Inflammatory macrophage treated with lipopolysaccharide for 4 hours (primary cell): ENCODE measurements at places on chromosomes 1 and 21.

DNA sequence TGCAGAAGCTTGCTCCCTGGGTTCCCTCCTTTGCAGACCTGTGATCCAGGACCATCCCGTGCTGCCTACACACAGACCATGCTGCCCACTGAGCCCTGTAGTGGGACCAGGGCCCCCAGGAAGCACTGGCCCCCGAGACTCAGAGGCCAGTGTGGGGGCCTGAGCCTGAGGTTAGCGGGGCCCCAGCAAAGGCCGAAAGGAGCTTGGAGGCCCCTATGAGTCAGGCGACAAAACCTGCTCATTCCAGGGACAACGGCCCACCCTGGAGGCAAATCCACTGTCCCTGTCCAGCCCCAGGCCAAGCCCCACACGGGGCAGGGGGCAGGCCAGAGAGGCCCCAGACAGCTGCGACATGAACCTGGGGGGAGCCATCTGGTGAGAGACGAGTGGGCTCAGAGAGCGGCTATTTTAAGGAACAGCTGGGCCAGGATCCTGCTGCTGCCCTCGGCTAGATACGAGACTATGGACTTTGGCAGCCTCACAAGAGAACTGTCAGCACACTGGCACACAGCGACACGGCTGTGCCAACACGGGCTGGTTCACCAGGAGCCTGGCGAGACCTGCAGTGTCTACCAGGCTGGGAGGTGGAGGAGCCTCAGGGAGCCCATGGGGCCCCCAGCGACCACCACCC lies 74.7 kb downstream of the ARHGEF16 start:
- no peak for DNase-seq

GRCh38 chr21:45837936-45838335 lies 143.6 kb upstream of the COL6A1 start:
- no peak for DNase-seq

DNA sequence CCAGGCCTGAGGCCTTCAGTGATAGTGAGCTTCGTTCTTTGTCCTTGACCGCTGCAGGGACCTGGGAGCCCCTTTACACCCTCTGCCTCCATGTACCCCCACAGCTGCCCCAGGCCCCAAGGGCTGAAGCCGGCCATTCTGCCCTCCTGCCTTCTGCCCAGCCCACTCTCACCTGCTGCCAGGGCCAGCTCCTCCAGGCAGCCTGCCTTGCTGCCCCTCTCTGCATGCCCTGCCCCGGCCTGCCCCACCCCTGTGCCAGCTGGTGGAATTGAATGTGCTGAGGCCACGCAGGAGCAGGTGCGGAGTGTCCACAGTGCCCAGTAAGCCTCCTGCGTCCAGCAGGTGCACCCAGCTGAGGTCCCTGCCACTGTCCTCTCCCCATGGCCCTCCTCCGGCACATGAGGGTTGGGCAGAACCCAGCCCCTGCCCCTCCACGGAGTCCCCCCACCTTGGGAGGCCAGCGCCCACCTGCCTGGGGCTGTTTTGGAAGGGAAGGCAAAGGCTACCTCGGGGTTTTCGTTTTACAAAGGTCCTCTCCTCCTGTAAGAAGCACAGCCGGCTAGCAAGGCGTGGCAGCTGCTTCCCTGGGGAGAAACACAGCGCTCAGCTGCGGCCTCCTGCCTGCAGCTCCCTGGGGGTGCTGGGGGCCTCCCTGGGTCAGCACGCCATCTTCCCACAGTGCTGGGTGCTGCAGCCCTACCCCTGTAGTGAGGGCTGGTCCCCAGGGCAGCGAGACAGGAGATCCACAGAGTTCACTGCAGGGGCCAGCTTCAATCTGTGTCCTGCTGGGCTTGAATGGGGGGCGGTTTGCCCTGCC lies 21.0 kb downstream of the MMEL1 start:
- no peak for DNase-seq

DNA sequence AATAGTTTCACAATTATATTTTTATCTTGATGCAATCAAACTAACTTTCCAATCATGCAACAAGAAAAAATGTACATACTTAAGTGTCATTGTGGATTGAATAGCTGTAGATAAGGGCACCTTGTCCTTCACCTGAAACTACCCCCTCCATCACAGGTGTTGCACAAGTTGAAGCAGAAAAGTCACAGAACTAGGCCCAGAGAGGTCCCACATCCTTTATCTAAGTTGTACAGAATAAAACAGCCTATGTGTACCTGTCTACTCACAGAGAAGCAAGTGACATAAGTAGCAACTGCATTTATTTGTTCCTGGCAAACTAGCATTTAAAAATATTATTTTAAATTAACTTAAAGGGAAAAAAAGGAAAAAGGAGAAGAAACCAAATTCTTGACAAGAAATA lies 256.8 kb downstream of the FAF1 start:
- no peak for DNase-seq

GRCh38 chr21:22277341-22277740 lies 1279.1 kb downstream of the NCAM2 start:
- no peak for DNase-seq

- DNase-seq, result peak; percentile 16
Observed at GRCh38 chr1:33036051-33036525, 595 bp downstream of the AK2 start.

DNA sequence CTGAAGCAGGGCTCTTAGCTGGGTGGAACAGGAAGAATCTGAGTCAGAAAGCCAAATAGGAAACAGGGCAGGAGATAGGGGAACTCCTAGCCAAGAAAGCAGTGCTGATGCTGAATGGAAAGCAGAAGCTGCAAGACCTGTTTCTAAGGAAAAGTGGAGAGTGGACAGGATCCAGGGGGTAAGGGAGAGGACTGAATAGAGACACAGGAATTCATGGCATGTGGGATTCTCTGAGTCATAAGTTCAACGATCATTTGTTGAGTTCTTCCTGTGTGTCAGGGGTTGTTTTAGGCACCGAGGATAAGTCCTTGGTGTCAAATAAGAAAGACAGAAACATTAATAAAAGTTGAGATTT lies 153.8 kb upstream of the FGGY start:
- DNase-seq, result peak; percentile 85

DNA sequence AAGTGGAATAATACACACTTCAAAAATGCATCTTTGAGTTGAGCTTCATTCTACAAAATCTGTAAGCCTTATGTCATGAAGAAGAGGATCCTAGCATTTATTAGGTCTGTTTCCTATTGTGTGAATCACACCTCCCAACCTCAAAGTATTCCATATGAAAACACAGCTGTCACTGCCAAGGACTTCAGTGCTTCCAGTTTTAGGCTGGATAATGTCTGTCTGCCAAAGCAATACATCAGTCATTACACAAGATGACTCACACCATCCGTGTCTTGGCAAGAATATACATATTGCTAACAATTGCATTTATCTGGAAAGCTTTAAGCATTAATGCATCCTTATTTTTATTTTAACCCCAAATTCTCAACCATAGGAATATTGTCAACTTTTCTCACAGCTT lies 125.7 kb upstream of the TMPRSS15 start:
- DNase-seq, result no peak

DNA sequence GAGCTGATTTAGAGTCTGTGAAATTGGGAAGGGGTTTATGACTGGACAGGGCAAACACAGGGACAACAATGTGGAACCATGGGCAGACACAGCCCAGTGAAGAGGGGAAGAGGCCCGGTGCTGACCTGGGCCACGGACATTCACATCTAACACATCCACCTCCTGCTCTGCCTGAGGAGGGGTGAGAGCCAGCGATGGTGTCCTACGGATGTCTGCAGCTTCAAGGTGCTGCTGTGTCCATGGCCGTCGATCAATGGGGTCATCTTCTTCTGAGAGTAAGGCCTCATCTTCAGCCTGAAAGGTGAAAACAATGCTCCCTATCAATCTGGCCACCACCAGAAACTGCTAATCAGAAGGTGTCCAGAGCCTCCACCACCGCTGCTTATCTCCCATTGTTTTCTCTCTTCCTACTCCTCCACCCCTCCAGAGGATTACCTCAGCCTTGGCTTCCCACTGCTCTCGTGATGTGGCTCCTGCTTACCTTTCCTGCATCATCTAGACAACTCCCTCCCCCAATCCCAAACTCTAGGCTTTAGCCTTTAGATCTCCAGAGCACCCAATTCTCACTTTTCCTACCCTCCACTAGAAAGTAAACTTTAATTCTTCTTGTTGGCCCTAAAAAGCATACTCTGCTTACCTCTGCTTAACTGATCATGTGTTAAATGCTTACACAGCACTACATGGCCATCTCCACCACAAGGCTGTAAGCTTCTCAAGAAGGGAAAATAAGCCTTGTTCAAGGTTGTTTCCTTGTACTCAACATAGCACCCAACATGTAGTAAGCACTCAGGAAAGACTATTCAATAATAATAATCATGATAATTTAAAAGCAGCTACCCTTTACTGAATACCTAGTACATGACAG lies 24.0 kb upstream of the ADAM30 start:
- DNase-seq, result no peak

- no peak for DNase-seq
Observed at GRCh38 chr1:202056644-202057334, 46.4 kb downstream of the ELF3 start.

DNA sequence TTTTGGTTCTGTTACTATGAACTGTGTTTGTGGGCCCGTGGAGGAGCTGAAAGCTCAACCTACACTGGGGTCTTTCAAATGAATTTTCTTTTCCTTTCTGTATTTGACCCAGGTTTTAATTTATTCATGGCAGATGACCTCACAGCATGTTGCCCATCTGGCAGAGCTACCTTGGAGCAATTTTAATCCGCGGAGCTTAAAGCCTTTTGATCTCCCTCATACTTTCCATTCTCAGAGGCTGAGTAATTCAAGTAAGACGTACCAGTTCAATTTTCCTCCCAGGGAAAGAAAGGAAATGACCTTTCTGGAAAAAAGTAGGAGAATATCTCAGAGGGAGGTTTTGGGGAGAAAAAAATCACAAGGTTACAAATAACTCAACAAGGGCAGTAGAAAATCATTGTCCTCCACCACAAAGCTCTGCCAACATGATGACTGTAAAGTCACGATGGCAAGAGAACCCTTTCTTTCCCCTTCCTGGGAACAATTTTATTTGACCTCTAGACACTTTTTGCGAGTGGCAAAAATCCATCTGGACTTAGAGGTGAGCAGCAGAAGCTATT lies 21.6 kb upstream of the PCP4 start:
- DNase-seq, result no peak

DNA sequence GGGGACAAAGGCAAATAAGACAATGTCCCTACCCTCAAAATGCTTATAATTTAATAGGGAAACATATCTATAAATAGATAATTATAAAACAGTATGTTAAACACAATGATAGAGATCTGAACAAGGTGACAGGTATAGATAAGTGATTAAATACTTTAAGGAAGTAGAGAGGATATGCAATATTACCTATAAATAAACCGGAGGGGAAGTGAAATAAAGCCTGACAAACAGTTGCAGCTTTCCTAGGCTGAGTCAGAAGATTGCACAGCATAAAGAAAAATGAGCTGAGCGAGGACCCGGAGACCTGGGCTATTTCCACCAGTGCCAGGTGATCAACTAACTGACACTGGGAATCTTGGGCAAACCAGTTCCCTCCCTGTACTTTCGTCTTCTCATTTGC lies 11.5 kb upstream of the PSRC1 start:
- DNase-seq, result peak; percentile 23

DNA sequence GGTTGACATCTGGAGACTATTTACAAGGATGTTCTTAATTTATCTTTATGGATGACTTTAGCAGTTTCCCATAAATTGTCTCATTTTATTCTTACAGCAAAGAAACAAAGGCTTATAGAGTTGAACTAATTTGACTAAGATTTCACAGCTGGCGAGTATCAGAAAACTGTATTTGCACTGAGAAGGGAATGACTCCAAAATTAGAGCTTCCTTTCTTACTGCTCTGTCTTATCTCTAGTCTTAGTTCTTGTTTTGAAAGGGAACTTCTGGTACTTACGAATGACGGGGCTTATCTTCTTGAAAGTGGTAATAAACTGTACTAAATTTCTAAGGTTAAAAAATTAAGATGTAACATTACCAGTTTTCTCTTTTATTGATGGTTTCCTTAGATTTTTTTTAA lies 13.6 kb downstream of the CNST start:
- peak; percentile 36 for DNase-seq
